Activated T-helper 2 cell treated with anti-CD3 and anti-CD28 coated beads, Interferon-gamma antibody, Interleukin-2, Interleukin-4, amounts not matched to agents 10 μg/mL and 5 μg/mL and 100 μg/mL, durations not matched to agents 14 hours and 24 hours and 36 hours (primary cell): ENCODE measurements at places on chromosomes 12 and 14. TPM values are rescaled to one million over a fixed set of nuclear protein-coding genes. Genes with fewer than 3 reads are reported as not detected.

GPR68 gene
- total RNA-seq: 5.7 and 6.0 TPM in 2 replicates

SLC25A21 gene
- not detected in 2 replicates for total RNA-seq

GRCh38 chr14:78403278-78403815 is 233.2 kb downstream of the NRXN3 start:
- DNase-seq: no peak

GRCh38 chr14:21043974-21044618 is 1.9 kb downstream of the RNASE7 start:
- DNase-seq: no peak

RASSF8 gene
- total RNA-seq: 0.16 and 0.28 TPM in 2 replicates

KCNMB4 gene
- 0.37 and 0.55 TPM in 2 replicates for total RNA-seq

DNA sequence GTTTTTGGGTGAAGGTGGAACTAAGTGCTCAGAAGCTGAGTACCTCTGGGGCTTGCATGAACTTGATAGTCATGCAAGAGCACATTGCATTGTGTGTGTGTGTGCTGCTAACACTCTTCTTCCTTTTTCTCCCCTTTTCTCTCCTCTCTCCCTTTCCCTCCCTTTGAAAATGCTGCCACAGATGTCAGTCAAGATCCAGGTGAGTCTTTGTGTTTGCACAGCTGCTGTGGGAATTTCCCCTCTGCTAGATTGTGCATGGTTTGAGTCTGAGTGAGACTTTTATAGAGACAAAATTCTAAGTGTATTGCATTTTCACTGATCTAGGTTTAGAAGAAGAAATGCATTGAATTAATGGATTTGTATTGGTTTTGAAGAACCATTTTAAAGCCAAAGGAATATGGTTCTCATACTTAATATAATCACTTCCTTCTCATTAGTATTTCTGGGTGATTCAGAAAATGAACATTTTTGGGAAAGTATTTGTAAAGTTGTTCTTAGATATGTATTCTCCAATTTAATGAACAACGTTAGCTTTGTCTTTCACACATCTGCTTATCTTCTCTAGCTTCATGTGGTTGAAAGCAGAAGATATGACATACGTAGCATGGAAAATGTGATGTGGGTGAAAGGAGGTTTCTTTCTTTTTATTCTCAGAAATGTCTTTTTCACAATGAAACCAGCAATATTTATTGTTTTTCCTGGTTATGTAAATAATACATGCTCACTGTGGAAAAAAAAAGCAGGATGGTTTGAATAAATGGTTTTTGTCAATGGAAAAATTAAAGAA is 108.5 kb downstream of the NRXN3 start:
- no peak for DNase-seq

DNA sequence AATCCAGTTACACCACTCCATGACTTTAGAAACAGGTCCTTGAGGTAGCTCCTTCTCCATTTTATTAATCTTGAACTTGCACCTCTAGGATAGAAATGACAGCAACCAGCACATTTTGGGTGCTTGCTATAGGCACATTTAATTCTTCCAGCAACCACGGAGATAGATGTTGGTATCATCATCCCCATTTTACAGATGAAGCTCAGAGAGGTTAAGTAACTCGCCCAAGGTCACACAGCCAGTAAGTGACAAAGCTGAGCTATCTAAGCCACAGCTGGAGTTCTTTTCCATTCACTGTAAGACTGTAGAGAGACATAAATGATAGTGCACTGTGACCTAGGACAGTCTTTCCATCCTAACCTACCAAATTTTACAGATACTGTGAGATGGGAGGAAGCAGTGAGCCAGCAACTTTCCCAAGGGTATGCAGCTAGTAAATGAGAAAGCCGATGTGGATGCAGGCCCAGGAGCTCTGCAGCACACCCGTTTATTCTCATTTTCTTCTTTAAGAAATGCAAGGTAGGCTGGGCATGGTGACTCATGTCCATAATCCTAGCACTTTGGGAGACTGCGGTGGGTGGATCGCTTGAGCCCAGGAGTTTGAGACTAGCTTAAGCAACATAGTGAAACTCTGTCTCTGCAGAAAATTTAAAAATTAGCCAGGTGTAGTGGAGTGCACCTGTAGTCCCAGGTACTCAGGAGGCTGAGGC is 103.2 kb downstream of the TBX5 start:
- no peak for DNase-seq

DNA sequence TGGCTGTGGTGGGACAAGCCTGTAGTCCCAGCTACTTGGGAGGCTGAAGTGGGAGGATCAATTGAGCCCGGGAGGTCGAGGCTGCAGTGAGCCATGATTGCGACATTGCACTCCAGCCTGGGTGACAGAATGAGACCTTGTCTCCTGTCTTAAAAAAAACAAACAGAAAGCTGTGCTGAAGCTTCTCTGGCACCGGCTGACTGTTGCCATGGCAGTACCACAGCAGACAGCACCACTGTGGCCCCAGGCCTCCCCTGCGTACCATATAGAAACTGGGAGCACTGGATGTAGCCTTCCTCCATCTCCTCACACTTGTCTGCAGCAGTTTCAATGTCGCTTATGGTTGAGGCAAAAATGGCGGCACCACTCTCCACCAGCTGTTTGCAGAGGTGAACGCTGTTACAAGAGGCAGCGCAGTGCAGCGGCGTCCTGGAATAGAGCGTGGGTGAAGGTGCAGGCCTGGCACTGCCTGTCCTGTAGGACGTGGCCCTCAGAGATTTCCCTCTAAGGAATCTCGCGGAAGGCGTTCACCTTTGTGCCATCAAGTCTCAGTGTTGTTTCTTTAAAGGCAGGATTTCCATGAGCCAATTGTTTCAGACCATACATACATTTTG is 21.9 kb downstream of the ZFYVE21 start:
- no peak for DNase-seq

CDH24 gene
- total RNA-seq: 1.4 and 2.1 TPM in 2 replicates

DNA sequence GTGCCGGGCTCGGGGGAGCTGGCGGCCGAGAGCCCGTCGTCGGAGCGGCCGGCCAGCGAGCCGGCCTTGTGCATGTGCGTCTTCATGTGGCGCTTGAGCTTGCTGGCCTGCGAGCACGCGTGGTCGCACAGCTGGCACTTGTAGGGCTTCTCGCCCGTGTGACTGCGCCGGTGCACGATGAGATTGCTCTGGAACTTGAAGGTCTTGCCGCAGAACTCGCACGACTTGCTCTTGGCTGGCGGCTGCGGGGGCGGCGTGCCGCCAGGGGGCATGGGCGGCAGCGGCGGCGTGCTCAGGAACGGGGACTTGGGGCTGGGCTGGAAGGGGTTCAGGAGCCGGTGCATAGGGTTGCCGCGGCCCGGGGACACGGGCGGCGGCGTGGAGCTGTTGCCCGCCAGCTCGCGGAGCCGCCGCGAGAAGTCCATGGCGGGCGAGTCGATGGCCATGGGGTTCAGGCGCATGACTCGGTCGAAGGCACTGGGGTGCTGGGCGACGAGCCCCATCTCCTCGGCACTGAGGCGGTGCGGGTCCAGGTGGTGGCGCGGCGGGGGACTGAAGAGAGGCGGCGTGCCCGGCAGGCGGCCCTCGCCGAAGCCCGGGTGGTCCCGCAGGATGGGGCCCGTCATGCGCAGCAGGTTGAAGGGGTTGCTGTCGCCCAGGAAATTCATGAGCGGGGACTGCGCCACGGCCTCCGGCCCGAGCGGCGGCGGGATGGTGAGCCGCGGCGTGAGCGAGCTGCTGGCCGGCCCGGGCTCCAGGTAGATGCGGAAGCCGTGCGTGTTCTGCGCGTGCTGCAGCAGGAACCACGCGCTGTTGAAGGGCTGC is 96.5 kb downstream of the BCL11B start:
- DNase-seq: peak; percentile 7

DNA sequence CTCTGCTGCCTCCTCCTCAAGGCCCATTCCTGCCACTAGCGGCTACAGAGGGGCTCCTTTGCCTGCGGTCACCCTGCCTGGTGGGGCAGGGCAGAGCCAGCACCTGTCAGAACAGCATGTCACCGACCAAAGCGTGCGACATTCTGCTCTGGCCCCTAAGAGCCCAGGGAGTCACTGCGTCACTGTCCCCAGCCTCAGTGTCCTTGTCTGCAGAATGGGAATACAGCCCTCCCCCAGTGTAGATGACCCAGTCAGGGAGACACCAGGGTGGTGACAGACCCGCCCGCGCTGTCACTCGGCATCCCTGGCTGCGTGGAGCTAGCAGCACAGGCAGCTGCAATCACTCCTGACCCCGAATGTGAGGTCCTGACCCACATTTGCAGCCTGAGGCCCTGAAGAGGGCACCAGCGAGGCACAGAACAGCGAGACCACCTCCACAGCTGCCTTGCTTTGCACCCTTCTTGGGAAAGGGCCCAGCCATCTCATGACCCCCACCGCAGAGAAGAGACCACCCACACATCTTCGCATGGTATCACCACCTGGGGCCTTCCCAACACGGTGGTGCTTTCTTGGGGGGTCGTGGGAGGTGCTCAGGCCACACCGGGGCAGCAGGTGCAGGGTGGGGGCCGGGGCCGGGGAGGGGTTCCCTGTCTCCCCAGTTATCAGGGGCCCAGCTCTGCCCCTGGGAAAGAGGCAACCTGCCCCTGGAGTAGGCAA is 2.5 kb downstream of the AHNAK2 start:
- no peak for DNase-seq

- DNase-seq: no peak
These were observed 1.3 kb upstream of the MAP3K9 start for GRCh38 chr14:70810621-70811020.

DNA sequence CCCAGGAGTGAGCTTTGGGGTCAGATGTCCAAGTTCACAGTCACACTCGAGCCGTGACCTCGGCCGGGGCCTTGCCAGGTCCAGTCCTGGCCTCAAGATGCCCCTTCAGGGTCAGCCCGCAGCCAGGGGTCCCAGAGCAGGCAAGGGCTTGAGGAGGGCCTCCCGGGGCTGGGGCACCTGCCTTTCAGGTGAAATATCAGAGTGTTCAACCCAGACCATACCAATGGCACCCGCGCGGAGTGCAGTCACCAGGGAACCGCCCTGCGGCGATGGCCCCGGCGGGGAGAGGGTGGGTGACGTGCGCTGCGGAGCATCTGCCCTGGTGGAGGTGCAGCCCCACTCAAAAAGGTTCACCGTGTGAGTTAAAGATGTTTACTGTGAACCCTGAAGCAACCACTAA is 16.9 kb downstream of the LRCOL1 start:
- no peak for DNase-seq

- no peak for DNase-seq
These were observed 781.7 kb downstream of the TRHDE start for GRCh38 chr12:73053893-73054292.

FBLN5 gene
- total RNA-seq: 6.2 and 6.4 TPM in 2 replicates

CCDC63 gene
- not detected in 2 replicates for total RNA-seq

TAS2R43 gene
- 1.1 and 1.8 TPM in 2 replicates for total RNA-seq

DNA sequence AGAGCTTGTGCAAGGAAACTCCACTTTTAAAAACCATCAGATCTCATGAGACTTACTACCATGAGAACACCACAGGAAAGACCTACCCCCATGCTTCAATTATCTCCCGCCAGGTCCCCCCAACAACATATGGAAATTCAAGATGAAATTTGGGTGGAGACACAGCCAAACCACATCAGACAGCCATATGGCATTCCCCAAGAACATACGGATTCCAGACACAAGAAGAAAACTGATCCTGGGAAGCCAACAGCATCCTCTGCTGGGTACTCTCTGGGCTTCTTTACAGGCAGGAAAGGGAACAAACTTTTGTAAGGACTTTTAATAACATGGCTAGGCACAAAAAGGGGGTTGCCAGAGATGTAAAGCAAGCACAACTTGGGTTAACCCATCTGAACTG is 127.2 kb downstream of the TMEM132C start:
- DNase-seq: no peak

IL22 gene
- 0.80 TPM in 1 of 2 replicates, not detected in the other for total RNA-seq

STAC3 gene
- total RNA-seq: 5.6 and 6.1 TPM in 2 replicates

DNA sequence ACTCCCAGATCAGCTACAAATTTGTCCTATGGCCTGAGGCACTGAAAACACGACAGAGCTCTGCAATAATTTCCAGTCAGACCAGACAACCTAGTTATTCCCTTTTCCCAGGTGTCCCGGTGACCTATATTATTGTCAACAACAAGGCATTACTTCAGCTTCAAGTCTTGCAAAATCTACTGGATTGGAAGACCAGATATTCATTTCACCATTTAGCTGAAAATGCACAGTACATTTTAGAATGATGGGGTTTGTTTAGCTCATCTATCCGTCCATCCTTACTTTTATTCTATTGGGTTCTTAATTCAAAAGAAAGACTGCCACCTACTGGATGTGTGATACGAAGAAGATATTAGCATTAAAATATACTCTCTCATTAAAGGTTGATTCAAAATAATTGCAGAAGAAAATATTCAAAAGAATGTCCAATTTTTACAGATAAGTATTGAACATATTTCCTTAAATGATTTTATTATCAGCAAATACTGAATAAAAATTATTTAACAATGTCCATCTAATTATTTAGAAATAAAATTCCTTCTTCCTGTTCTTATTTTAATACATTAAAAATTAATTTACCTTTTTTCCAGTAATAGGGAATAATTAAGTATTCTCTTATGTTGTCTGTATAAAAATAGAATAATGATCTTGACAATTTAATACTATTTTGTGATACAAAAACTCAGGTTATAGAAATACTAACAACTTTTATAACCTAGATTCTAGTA is 244.9 kb upstream of the LRIG3 start:
- no peak for DNase-seq

GSG1 gene
- not detected in 2 replicates for total RNA-seq

KRT74 gene
- total RNA-seq: not detected in 2 replicates

DNA sequence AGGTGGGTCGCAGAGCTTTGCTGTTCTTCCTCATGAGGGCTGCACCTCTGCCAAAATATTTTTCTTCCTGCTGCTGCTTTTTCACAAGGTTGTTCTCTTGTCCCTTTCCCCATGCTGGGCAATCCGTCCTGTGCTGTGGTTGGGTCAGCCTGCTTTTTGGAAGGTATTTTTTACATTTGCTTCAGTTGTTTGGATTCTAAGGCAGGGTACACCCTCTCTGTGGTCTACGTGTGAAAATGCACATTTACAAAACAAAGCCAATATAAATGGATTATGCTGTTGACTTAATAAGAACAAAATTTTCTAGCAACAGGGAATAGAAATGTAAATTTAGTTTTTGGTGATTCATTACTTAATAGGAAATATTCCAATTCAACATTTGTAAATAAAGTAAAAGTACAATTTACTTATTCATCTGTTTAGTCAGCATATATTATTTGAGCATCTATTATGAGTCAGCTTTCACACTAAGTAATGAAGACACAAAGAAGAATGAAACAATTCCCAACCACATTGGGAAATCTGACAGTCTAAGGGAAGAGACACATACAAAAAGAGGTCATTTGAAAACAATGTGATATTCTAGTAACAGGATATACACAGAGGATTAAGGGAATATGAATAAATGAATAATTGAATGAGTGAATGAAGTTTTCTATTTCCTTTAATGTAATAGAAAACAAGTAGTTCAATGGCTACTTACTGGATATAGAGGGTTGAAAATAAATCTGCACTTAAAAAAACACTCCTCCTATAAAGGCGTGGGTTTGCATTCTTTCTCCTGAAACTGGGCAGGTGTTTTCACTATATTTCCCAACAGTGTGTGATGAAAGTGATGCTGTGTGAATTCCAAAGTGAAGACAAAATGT is 94.6 kb upstream of the PRICKLE1 start:
- DNase-seq: no peak

STYK1 gene
- total RNA-seq: not detected in 2 replicates

DNA sequence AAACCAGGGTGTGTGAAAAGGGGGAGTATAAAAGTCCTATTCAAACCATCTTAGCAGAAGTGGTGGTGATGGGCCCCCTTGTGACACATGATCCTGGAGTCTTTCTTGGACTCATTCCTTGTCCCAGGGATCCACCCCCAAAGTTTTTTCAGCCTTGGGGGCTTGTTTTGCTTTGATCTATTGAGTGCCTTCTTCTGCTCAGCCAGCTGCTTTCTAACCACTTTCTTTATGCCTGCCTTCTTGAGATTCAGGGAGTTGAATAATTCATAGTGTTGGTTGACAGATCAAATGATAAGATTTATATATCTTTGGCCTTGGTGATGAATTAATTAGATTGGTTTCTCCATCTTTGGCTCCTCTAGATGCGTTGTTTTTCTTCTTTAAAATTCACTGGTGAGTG is 926.7 kb downstream of the DIO2 start:
- no peak for DNase-seq

SLCO1B1 gene
- not detected in 2 replicates for total RNA-seq
